ENCODE measurements at places on chromosomes 1 and 21. TPM values are rescaled to one million over a fixed set of nuclear protein-coding genes. Genes with fewer than 3 reads are reported as not detected.

FAM163A gene
- not detected for total RNA-seq

VAMP3 gene
- total RNA-seq = 124 TPM

NDUFS5 gene
- total RNA-seq = 440 TPM

IL19 gene
- not detected for total RNA-seq

LRRC8C gene
- total RNA-seq = 0.43 TPM

GUCA2A gene
- total RNA-seq = not detected

SPRR3 gene
- total RNA-seq = not detected

ALPL gene
- total RNA-seq = 1.9 TPM

UBXN10 gene
- not detected for total RNA-seq

CHIA gene
- not detected for total RNA-seq

NT5C1A gene
- not detected for total RNA-seq

HSD3B2 gene
- total RNA-seq = not detected

HEYL gene
- total RNA-seq = 0.10 TPM

ILDR2 gene
- not detected for total RNA-seq

KRTAP7-1 gene
- total RNA-seq = not detected

G0S2 gene
- 4.7 TPM for total RNA-seq

HES5 gene
- not detected for total RNA-seq

CYYR1 gene
- total RNA-seq = not detected

SLC22A15 gene
- 0.74 TPM for total RNA-seq

TTC34 gene
- not detected for total RNA-seq

MAP3K21 gene
- 1.5 TPM for total RNA-seq

GRHL3 gene
- total RNA-seq = not detected

PTPN14 gene
- 45.2 TPM for total RNA-seq

AJAP1 gene
- not detected for total RNA-seq

Measured in MG63 (cell line).